ENCODE measurements at places on chromosomes 12 and 14. TPM values are rescaled to one million over a fixed set of nuclear protein-coding genes. Genes with fewer than 3 reads are reported as not detected.

PLEKHG7 gene
- total RNA-seq = 2.8 TPM

DNA sequence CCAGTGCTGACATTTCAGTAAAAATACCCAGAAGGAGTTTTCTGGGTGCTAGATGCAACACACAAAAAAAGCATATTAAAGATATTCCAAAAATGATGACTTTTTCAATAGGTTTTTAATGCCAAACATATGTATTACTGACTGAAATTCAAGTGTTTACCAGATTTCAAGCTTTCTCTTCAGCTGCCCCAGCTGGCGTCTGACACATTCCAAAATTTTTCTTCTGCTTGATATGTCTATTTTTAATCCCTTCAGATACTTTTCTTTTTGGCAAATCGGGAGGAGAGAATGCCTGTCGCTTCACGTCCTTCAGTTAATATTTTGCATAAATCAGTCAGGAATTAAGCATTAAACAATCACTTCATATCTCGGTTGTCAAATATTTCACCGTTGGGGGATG lies 7.1 kb upstream of the CCDC60 start:
- H3K36me3 ChIP-seq = no peaks in the 10 kb centered on the region
- DNase-seq = no peak
- H3K27me3 ChIP-seq = no peaks in the 10 kb centered on the region
- no peak overlapping the region for H3K27ac ChIP-seq
- no peak overlapping the region for H3K4me3 ChIP-seq

DNA sequence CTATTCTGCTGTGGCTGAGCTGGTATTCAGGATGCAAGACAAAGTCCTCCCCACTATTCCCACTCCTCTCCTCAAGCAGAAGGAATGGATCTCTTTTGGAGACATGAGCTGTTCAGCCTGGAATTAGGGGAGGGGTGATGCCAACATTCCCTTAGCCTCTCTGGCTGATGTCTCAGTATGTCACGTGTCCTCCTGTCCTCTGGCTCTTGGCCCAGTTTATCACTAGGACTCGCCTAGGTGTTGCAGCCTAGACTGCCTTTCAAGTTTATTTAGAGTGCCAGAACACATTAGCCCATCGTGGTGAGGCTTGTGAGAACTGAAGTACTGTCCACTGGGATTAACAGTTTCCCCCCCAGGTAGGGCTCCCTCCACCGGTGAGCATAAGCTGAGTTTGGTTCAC lies 239.9 kb upstream of the MIS18BP1 start:
- DNase-seq = no peak
- H3K36me3 ChIP-seq = no peaks in the 10 kb centered on the region
- H3K27ac ChIP-seq = no peak overlapping the region
- no peak overlapping the region for H3K4me3 ChIP-seq
- no peaks in the 10 kb centered on the region for H3K4me1 ChIP-seq
- no peaks in the 10 kb centered on the region for H3K27me3 ChIP-seq

GRCh38 chr12:5945071-5946008 lies at the start of gene ANO2:
Gene ANO2 (minus strand): TSS chr12:5945259. CDS start chr12:5945217, 42 bp downstream.
- no peaks in the 10 kb centered on the region for H3K36me3 ChIP-seq
- H3K27ac ChIP-seq = no peak within 1 kb of the TSS
- no peak for DNase-seq
- H3K4me1 ChIP-seq = no peaks in the 10 kb centered on the region
- H3K27me3 ChIP-seq = no peaks in the 10 kb centered on the region

OR10P1 gene
- not detected for total RNA-seq

GRCh38 chr12:87085286-87085685 lies 829.1 kb upstream of the MGAT4C start:
- H3K27ac ChIP-seq = no peak overlapping the region
- no peaks in the 10 kb centered on the region for H3K4me1 ChIP-seq
- no peak overlapping the region for H3K4me3 ChIP-seq
- no peaks in the 10 kb centered on the region for H3K36me3 ChIP-seq

DNA sequence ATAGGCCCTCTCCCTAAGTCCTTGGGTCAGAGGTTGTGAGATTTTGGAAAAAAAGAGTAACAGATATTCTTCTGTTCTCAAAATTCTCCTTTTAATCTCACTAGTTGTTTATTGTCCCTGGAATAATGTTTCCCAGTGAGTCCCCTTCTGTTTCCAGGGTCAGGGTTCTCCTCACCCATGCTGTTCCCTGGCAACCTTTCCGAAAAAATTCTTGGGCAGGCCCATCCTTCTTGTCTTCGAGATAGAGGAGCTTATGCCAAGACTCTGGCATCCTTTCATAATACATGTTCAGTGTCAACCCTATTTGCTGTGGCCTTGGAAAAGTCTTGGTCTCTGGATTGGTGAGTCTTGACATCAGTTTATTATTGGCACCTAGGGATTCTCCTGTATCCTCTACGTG lies 212.4 kb upstream of the FAR2 start:
- peaks cover 19% of the 10 kb centered on the region for H3K4me1 ChIP-seq
- no peak overlapping the region for H3K27ac ChIP-seq
- H3K27me3 ChIP-seq = no peaks in the 10 kb centered on the region

KRT77 gene
- total RNA-seq = not detected

GPR84 gene
- total RNA-seq = 0.42 TPM

GRCh38 chr12:42343721-42344120 lies 17.8 kb downstream of the PPHLN1 start:
- no peaks in the 10 kb centered on the region for H3K27me3 ChIP-seq
- DNase-seq = no peak
- H3K36me3 ChIP-seq = peaks cover 13% of the 10 kb centered on the region
- peaks cover 8% of the 10 kb centered on the region for H3K4me1 ChIP-seq
- H3K4me3 ChIP-seq = no peak overlapping the region

- no peaks in the 10 kb centered on the region for H3K4me1 ChIP-seq
- no peak for DNase-seq
- no peak overlapping the region for H3K27ac ChIP-seq
Measured at GRCh38 chr12:126507231-126507630, 1442.0 kb downstream of the AACS start.

DNA sequence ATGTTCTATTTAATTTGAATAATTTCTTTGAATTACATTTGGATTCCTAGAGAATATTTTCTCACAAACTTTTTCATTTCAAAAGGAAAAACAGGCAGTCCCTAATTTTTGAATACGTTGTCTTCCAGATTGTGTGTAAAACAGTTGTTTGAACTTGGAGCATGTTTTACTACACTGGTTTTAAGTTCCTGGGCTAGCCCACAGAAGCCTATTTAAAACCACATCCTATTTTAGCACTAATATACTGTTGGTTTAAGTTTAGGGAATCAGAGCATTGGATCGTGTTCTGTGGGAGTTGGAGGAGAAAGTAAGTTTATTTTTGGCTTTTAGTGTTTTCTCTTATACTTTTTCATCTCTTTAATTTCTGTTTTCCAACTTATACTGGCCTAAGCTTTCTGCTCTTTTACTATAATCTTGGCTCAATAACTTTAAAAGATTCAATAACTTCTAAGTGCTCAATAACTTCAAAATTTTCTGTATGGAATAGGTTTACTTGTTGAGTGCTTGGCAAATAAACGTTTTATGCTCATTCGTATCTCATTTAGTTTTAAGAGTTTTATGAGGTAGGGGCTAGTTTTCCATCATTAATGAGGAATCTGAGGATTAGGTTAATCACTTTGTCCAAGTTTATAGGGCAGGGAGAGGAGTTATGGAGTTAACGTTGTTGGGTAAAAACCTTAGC lies 14.9 kb downstream of the LEMD3 start:
- DNase-seq = no peak
- no peak overlapping the region for H3K27ac ChIP-seq
- H3K27me3 ChIP-seq = no peaks in the 10 kb centered on the region
- H3K36me3 ChIP-seq = no peaks in the 10 kb centered on the region
- H3K4me1 ChIP-seq = peaks cover 29% of the 10 kb centered on the region
- no peak overlapping the region for H3K4me3 ChIP-seq

MIP gene
- not detected for total RNA-seq

DNA sequence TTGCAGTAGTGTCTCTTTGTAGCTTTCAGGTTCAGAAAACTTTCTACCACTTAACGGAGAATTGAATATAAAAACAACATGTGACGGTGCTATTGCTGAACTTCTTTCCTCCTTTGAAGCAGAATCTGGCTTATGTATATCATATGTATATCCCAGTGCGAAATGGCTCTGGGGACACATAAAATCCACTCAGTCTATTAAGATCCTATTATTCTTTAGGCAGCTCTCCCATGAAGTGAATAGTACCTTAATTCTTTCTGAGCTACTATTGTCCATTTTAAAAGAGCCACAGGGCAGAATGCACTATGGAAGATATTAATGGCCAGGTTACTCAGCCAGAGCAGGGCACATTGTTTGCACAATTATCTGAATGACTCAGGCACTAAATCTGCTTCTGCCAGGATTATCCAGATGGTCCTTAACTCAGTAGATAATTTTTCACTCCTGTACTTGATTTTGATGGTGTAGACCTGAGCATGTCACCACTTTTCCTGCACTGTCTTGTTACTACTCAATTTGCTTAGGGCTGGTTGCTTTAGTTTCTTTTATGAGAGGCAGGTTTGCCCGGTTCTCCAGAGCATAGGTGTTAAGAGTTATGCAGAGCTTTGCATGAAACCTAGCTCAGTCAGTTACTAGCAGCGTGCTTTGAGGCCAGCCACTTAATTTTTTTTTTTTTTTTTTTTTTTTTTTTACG lies 5.5 kb downstream of the CNTN1 start:
- no peak overlapping the region for H3K27ac ChIP-seq
- peaks cover 15% of the 10 kb centered on the region for H3K4me1 ChIP-seq
- peaks cover under 1% of the 10 kb centered on the region for H3K27me3 ChIP-seq
- H3K36me3 ChIP-seq = no peaks in the 10 kb centered on the region

- no peaks in the 10 kb centered on the region for H3K36me3 ChIP-seq
- no peak overlapping the region for H3K4me3 ChIP-seq
- H3K4me1 ChIP-seq = no peaks in the 10 kb centered on the region
- no peak for DNase-seq
Measured at GRCh38 chr14:38127784-38128183, 79.9 kb upstream of the SSTR1 start.

GRCh38 chr12:127025545-127025944 lies 1241.4 kb upstream of the TMEM132C start:
- no peaks in the 10 kb centered on the region for H3K36me3 ChIP-seq
- no peaks in the 10 kb centered on the region for H3K4me1 ChIP-seq
- no peak overlapping the region for H3K4me3 ChIP-seq

DNA sequence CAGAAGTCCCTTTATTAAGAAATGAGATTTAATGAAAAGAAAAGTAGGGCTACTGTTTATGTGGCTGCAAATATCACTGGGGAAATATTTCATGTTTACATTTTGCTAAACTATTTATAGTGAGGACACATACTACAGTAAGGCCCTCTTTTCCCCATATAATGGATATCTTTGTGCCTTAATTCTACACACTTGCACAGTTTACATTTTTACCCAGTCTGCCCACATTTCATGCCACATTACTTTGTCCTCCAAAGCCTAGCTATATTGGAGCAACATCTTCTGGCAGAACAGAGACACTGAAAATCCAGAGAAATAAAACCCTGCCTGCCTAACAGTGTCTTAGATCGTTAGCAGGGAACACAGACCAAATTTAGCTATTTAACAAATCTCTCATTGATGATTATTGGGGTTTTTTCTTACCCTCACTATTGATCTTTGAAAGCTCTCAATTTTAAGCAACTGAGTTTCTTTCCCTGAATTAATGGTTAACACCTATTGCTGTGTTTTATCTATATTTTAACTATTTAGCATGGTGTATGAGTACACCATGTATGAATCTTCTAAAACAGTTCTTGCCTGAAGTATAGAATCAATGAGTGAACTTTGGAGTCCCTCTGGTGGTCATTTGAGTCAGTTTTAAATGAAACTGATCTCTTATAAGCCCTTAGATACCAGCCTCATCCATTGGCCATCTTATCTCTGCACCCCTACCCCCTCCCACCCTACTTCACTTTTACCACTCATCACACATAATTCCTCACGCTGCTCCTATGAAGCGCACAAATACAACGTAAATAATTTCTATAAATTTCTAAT lies 170.2 kb downstream of the BCAT1 start:
- no peaks in the 10 kb centered on the region for H3K36me3 ChIP-seq
- no peaks in the 10 kb centered on the region for H3K27me3 ChIP-seq
- H3K4me1 ChIP-seq = no peaks in the 10 kb centered on the region
- H3K4me3 ChIP-seq = no peak overlapping the region

GRCh38 chr12:48145981-48146380 lies 11.3 kb downstream of the ASB8 start:
- DNase-seq = no peak
- peaks cover 15% of the 10 kb centered on the region for H3K36me3 ChIP-seq
- no peaks in the 10 kb centered on the region for H3K27me3 ChIP-seq
- no peak overlapping the region for H3K4me3 ChIP-seq

DNA sequence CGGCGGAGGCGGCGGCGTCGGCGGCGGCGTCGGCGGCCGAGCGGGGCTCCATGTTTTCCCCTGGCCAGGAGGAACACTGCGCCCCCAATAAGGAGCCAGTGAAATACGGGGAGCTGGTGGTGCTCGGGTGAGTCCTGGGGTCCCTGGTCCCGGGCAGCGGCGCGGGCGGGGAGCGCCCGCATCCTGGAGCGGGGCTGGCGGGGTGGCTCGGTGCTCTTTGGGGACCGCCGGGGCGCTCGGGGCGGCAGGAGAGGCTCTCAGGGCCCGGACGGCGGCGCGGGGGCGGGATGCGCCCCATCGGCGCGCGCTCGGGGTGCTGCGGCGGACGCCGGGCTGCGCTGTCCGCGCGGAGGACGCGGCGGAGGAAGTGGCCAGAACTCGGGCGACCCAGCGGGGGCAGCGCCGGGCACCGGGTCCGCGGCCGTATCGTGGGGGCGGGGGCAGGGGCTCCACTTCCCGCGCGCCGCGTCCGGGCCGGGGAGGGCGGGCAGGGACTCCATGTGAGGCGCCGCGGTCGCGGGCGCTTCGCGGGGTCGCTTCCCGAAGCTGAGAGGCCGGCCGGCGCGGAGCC lies 485 bp downstream of the PELI2 start:
- H3K4me3 ChIP-seq = peak overlapping the region; percentile 79
- no peaks in the 10 kb centered on the region for H3K36me3 ChIP-seq
- H3K27ac ChIP-seq = peak overlapping the region; percentile 93
- no peaks in the 10 kb centered on the region for H3K27me3 ChIP-seq
- peaks cover 58% of the 10 kb centered on the region for H3K4me1 ChIP-seq

DNA sequence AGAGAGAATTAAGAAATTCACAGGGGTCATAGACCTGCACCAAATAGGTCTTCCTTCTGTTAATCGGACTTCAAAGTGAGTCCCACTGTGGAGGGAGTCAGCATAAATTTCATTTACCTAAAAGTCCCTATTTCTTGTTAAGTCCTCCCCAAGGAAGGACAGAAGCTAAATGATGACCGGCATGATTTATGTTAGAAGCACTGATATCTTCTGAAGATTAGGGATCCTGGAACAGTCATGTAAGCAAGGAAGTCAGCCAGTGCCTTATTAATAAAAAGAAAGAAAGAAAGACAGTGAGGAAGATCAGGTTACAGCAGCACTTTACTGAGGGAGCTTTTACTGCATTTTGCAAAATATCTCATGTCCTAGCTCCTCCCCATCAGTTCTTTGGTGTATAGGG lies 287.5 kb downstream of the FOXG1 start:
- H3K36me3 ChIP-seq = no peaks in the 10 kb centered on the region
- no peak overlapping the region for H3K27ac ChIP-seq
- no peaks in the 10 kb centered on the region for H3K27me3 ChIP-seq
- no peak for DNase-seq
- H3K4me3 ChIP-seq = no peak overlapping the region

- peaks cover 47% of the 10 kb centered on the region for H3K4me1 ChIP-seq
- no peaks in the 10 kb centered on the region for H3K27me3 ChIP-seq
- H3K4me3 ChIP-seq = no peak overlapping the region
- no peak for DNase-seq
- H3K36me3 ChIP-seq = no peaks in the 10 kb centered on the region
- peak overlapping the region; percentile 79 for H3K27ac ChIP-seq
Measured at GRCh38 chr12:92506460-92506859, 196.3 kb upstream of the PLEKHG7 start.

Measured in tibial nerve (tissue), 4 donors.